ENCODE measurements at places on chromosomes 13 and 19. TPM values are rescaled to one million over a fixed set of nuclear protein-coding genes. Genes with fewer than 3 reads are reported as not detected.

GRCh38 chr13:58032676-58033460, 401.3 kb downstream of the PCDH17 start:
- DNase-seq: no peak

C1QTNF9B gene
- 1.4 TPM for polyA plus RNA-seq

CNMD gene
- polyA plus RNA-seq: 1.4 TPM

DNA sequence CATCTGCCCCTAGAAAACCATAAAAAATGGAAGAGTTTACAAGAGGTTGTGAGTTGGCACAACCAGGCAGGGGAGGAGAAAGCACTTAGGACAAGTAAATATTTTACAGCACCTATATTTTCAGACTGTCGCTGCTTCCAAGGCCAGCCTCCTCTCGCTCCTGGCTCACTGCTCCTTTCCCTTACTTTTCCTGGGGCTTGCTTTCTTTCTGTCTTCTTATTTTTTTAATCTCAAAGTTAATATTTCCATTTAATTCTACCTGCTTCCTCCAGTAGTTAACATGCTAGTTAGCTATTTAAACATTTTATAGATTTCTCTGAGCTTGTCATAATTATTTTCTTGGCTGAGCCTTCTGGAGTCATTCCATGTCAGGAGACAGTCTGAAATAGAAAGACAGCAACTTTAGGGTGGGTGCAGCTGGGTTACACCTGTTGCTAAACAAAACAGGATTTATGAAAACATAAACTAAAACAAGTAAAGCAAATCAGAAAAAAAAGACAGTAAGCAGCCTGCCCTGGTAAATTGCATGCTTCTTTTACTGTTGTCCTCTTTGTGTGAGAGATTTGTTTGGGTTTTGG, 330.1 kb downstream of the DLEU7 start:
- no peak for DNase-seq

GRCh38 chr19:48403606-48404005, 10.1 kb downstream of the GRIN2D start:
- no peak for DNase-seq

DNA sequence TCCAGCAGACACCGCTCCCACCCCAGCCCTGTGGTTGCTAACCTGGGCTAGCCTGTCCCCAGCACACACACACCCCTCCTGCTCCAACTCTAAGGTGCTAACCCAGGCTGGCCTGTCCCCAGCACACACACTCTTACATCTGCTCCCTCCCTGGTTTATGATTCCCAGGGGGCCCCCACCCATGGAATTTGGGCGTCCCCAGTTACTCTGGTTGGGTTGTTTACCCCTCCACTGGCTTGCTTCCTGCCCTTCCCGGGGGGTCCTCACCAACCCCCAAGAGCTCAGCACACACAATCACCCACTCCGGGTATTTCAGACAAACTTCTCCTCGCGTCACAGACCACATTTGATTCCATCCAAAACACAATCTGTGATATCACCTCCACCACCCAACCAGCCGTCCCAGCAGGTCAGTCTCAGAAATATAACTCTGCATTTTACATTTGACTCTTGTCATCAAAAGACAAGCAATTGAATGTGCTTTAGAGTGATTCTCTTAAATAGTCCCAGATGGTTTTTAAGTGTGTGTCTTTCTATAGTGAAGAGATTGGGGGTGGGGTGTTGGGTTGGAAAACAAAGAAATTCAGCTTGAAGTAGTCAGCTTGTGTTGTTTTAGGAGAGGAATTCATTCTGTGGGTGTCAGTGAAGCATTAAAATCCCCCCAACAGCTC, 20.1 kb downstream of the COL4A2 start:
- no peak for DNase-seq

ZNF865 gene
- polyA plus RNA-seq: 6.3 TPM

HSD17B14 gene
- polyA plus RNA-seq: 27.4 TPM

DNA sequence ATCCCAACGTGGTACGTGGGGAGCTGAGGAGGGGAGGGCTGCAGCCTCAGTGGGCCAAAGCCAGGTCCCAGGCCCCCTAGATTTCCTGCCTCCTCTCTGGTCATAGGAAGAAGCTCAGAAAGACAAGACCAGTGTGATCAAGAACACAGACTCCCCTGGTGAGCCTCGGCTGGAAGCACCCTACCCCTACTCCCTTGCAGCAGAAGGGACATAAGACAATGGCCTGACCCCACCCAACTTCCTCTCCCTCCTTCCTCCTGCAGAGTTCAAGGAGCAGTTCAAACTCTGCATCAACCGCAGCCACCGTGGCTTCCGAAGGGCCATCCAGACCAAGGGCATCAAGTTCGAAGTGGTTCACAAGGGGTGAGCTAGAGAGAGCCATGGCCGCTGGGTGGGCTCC, 11.5 kb downstream of the PODNL1 start:
- DNase-seq: no peak

PRODH2 gene
- polyA plus RNA-seq: 39.3 TPM

RFPL4A gene
- not detected for polyA plus RNA-seq

- no peak for DNase-seq
Observed at GRCh38 chr19:582497-583197, 7.0 kb upstream of the HCN2 start.

GRCh38 chr19:46118136-46118535, 6.4 kb downstream of the IGFL3 start:
- DNase-seq: no peak

SHANK1 gene
- 4.8 TPM for polyA plus RNA-seq

RAB20 gene
- 6.5 TPM for polyA plus RNA-seq

- DNase-seq: no peak
Observed at GRCh38 chr19:15373644-15374043, 5.9 kb downstream of the AKAP8 start.

DNA sequence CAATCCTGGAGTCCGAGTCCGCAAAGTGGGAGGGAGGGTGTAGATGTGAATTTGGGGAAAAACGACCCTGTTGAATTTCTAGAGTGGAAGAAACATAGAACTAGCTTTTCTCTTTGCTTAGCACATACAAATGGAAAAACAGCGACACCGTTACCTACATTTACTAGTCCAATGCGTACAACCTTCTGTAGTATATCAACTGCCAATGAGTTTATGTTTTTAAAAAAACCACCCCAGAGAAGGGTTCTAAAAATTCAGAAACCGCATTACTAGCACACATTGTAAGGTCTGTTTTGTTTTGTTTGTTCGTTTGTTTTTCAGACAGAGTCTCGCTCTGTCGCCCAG, 332 bp upstream of the SUPT20H start:
- DNase-seq: no peak

- DNase-seq: no peak
Observed at GRCh38 chr13:94251831-94252608, 227.5 kb downstream of the DCT start.

- DNase-seq: no peak
Observed at GRCh38 chr13:23703246-23703860, 133.1 kb downstream of the TNFRSF19 start.

ZNF682 gene
- polyA plus RNA-seq: 27.9 TPM

ATXN8OS gene
- polyA plus RNA-seq: 0.33 TPM

DNA sequence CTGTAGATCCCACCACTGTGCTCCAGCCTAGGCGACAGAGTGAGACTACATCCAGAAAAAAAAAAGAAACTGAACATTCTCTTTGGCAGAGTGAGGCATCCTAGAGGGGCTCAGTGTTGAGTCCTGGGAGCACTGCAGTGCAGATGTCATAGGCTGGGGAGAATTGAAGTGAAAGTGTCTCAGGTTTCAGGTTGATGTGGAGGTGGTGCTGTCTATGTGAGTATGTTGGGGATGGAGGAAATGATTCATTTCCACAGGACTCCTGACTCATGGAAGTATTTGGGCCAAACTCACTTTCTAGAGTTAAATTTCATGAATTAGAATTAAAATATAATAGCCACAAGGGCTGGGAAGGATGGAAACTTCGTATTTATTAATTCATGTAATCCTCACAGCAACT, 134.4 kb upstream of the TSC22D1 start:
- DNase-seq: no peak

GRCh38 chr19:29914933-29915332, 27.1 kb upstream of the URI1 start:
- DNase-seq: no peak

DNA sequence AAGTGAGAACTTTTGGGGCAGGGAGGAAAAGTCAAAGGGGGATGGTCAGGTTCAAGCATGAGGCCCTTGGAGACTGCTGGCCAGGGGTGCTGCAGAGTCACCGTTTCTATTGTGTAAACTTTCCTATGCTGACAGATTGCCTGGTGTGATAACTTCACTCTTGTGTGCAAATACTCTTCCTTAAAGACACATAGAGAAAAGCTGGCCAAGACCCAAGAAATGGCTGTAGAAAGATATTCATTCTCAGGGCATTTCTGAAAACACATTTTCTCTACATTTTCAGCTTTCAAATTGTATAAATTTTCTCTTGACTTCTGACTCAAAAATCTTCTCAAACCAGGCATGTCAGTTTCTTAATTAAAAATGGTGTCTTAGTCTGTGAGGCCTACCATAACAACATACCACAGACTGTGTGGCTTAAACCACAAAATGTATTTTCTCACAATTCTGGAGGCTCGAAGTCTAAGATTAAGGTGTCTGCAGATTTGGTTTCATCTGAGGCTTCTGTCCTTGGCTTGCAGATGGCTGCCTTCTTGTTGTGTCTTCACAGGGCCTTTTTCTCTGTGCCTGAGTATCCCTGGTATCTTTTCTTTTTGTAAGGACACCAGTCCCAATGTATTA, 304.5 kb downstream of the KCNRG start:
- DNase-seq: no peak

- no peak for DNase-seq
Observed at GRCh38 chr13:79988573-79988972, 352.4 kb downstream of the SPRY2 start.

DNA sequence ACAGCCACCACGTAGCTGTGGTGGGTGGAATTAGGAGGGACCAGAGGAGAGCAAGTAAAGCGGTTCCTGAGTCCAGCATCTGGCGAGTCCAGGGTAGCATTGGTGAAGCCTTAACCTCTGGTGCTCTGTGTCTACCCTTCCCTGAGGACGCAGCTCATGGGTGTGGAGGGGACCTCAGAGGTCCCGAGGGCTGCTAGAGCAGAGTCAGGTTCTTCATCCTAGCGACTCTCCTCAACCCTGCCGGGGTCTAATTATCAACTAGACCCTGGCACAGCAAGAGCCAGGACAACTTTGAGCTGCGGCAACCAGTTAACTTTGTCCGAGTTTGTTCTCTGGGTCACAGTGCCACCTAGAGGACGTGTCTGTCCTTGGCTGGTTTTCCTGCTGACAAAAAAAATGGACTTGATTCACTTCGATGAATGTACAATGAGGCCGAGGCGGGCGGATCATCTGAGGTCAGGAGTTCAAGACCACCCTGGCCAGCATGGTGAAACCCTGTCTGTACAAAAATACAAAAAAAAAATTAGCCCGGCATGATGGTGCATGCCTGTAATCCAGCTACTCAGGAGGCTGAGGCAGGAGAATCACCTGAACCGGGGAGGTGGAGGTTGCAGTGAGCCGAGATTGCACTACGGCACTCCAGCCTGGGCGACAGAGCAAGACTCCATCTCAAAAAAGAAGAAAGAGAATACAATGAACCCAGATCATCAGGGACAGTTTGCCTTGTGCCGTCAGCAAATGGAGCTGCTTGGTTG, 25.0 kb downstream of the TSSK6 start:
- DNase-seq: peak; percentile 91

DNA sequence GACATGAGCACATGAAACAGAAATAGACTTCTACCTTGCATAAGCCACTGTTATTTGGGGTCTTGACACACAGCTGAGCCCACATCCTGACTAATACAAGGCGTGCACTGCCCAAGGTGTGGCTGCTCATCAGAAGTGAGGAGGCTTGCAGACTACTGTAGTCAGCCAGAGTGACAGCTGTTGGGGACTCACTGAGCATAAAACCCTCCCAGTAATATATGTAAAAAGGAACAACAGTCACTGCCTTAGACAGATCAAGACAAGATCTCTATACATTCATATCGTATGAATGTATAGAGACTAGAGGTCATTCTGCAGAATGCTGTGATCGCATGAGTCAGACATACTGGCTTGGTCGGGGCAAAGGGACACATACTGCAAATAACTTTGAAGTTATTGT, 4.1 kb upstream of the C1QTNF9B start:
- no peak for DNase-seq

- DNase-seq: no peak
Observed at GRCh38 chr19:4597975-4598671, 38.6 kb upstream of the SEMA6B start.

DNA sequence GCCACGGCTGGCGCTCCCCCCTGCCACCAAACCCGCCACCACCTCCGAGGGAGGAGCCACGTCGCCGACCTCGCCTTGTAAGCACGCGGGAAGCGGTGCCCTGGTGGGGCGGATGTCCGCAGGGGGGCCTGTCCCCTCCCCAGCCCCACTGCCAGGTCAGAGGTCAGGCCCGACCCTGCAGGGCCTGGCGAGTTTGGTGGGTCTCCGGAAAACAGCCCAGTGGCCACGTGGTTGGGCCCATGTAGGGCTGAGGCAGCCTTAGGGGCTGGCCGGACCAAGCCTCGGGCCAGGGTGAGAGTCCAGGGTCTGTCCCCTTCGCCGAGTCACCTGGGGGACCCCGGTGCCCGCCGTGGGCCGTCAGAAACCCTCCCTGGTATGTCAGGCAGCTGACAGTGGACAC, 26.5 kb downstream of the SMIM24 start:
- DNase-seq: no peak

- DNase-seq: no peak
Observed at GRCh38 chr19:48634036-48634342, 3.2 kb downstream of the DBP start.

DNA sequence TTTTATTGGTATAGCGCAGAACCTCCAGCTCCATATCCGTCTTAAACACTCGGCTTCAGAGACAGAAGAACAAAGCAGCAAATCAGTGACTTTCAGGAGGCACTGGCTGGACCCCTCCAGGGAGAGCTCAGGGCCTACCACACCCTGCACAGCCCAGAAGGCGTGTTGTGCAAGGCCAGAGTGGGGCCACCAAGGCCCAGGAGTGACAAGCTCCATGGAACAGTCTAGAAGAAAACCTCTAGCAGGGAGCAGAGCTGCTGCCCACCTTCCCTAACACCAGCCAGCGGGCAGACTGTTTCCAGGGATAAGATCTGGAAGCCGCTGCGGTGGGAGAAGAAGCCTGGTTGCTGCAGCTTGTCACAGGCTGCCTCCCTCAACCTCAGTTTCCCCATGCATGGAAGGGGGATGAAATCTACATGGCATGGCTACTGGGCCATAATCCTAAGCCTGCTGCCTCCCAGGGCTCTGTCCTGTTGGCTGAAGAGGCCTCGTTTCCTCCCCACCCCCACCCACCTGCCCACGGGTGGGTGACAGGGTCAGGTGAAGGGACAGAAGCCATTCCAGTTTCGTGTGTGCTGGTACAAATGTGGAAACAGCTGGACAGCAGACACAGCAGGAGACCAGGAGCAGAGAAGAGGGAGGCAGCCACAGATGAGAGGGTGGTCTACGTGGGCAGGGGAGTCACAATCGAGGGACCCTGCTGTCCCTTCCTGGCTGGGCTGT, 57.4 kb downstream of the PEPD start:
- no peak for DNase-seq

LMTK3 gene
- 2.0 TPM for polyA plus RNA-seq

GRCh38 chr13:95745752-95746151, 68.8 kb downstream of the DNAJC3 start:
- DNase-seq: no peak

- DNase-seq: no peak
Observed at GRCh38 chr19:15866636-15867035, 31.2 kb downstream of the CYP4F2 start.

CALR3 gene
- polyA plus RNA-seq: not detected

FAAP24 gene
- 3.6 TPM for polyA plus RNA-seq

Measured in left kidney (tissue), 8 donors.